ENCODE measurements at places on chromosomes 6 and 20.

DNA sequence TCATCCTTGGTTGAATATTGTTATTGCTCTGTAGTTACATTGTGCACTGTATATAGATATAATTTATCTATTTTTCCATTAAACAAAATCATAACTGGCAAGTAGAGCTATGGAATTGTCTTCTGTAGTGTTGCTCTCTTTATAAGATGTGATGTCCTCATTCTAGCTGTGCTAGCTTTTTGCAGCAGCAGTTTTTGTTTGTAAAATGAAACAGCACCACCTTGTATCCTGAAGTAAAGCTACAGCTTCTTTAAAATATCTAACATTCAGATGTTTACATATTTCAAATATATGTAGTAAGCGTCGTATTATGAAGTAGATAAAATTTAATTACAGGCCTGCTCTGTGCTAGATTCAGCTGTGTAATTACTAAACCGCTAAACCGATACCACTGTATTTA is 328.8 kb upstream of the MANEA start:
- peak; percentile 4 for DNase-seq

DNA sequence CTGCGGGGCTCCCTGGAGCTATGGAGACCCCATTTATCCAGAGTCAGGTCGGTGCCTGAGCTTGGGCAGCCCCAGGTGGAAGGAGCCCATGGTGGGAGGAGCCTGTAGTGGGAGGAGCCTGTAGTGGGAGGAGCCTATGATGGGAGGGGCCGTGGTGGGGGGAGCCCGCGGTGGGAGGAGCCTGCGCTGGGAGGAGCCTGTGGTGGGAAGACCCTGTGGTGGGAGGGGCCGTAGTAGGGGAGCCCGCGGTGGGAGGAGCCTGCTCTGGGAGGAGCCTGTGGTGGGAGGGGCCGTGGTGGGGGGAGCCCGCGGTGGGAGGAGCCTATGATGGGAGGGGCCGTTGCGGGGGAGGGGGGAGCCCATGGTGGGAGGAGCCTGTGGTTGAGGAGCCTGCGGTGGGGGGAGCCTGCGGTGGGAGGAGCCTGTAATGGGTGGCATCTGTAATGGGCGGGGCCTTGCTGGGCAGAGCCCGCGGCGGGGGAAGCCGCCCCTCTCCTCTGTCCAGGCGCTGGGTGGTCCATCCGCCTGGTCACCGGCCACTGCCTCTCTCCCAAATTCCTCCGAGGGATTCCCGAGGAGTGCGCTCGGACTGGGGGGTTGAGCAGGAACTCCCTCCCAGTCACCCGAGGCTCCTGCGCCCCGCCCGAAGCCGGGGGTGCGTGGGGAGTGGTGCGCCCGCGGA is 567 bp upstream of the FNDC11 start:
- peak; percentile 92 for DNase-seq

- no peak for DNase-seq
These were observed 75.7 kb downstream of the ARID1B start for GRCh38 chr6:156852858-156853216.

DNA sequence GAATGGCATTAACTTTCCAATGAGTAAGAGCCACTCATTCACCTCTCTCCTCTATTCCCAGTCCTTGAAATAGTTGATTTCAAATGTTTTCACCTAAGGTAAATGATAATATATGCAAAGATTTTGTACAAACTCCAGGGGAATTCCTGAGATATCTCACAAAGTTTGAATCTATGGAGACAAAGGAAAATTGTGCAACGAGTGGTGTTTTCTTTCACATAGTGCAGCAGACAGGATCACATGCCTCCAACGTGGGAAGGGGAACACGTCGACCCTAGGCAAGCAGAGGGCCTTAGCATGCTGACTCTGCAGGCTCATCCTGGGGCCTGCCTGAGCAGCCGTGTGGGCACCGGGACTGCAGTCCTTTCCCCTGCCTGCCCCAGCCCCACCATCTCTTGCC is 195.6 kb upstream of the THBS2 start:
- DNase-seq, result no peak

- DNase-seq, result peak; percentile 80
These were observed 181.0 kb upstream of the ZNF217 start for GRCh38 chr20:53774461-53775203.

GRCh38 chr6:147266821-147267220 is 62.6 kb downstream of the STXBP5 start:
- DNase-seq, result no peak

GRCh38 chr6:134148566-134148965 is 96.1 kb upstream of the SLC2A12 start:
- DNase-seq, result no peak

- peak; percentile 86 for DNase-seq
These were observed 26.2 kb downstream of the CCN2 start for GRCh38 chr6:131924881-131925474.

DNA sequence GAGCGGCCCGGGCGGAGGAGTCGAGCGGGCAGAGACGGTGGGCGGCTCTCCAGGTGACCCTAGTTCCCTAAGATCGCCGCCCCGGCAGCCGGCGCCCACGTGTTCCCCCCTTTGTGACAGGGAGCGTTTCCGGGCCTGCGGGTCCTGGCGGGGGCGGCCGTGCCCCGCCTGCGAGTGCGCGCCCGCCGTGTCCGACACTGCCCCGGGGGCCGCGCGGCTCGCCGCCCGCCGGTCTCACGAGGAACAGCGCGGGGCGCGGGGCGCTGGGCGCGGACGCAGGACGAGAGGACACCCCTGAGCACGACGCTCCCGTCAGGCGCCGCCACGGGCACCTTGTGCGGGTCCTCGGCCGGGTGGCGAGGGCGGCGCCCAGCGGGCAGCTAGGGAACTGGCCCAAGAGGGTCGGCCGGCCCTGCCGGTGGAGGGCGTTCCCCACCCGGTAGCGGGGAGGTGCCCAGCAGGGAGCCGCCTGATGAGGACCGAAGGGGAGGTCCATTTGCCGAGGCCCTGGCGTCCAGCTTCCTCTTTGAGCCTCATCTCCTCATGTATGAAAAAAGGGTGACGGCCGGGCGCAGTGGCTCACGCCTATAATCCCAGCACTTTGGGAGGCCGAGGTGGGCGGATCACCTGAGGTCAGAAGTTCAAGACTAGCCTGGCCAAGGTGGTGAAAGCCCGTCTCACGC is at the start of gene VARS1:
VARS1 (minus strand) TSS at position 137 of the 683 bp plus-strand sequence. CDS start 535 bp downstream, outside the sequence.
- DNase-seq, result peak; percentile 95

DNA sequence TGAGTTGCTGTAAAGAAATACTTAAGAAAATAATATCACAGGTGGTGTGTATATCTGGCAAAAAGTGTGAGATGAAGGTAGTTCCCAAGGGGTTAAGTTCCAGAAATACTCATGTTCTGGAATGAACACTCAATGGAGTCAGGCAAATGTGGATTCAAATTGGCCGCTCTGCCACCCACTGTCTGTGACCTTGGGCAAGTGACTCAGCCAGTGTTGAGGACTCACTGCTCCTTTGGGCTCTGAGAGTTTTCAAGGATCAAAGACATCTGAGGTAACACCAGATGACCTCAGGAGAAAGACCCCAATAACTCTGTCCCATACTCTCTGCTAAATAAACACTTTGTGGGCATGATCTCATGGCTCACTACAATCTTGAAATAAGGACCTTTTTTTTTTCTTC is 59.2 kb upstream of the EYA2 start:
- peak; percentile 25 for DNase-seq

DNA sequence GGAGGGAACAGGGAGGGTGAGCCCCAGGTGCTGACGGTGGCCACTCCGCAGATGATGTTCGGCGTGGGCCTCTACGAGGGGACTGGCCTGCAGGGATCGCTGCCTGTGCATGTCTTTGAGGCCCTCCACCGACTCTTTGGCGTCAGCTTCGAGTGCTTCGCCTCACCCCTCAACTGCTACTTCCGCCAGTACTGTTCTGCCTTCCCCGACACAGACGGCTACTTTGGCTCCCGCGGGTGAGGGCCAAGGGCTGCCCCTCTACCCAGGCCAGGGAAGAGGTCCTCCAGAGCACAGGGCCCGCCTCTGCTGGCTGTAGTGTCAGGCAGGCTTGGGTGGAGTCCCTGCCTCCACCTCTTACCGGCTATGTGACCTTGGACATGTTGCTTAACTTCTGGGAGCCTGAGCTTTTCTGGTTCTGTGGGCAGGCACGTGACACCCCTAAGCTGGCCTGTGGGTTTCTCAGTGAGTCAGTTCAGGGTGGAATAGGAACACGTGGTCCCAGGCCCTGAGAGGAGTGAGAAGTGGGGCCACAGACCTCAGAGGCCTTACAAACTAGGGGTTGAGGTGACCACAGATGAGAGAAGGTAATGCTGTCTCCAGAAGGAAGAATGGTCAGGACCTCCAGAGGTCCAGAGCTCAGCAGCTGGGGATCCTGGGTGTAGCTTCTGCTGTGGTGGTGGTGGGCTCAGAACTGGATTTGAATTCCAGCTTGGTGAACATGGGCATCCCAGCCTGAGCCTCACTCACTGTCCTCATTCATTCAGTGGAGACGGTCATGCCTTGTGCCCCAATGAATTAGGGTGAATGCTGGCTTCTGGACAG is 11.9 kb downstream of the PCIF1 start:
- DNase-seq, result no peak

- DNase-seq, result peak; percentile 34
These were observed 81.8 kb upstream of the DST start for GRCh38 chr6:56724455-56724854.

DNA sequence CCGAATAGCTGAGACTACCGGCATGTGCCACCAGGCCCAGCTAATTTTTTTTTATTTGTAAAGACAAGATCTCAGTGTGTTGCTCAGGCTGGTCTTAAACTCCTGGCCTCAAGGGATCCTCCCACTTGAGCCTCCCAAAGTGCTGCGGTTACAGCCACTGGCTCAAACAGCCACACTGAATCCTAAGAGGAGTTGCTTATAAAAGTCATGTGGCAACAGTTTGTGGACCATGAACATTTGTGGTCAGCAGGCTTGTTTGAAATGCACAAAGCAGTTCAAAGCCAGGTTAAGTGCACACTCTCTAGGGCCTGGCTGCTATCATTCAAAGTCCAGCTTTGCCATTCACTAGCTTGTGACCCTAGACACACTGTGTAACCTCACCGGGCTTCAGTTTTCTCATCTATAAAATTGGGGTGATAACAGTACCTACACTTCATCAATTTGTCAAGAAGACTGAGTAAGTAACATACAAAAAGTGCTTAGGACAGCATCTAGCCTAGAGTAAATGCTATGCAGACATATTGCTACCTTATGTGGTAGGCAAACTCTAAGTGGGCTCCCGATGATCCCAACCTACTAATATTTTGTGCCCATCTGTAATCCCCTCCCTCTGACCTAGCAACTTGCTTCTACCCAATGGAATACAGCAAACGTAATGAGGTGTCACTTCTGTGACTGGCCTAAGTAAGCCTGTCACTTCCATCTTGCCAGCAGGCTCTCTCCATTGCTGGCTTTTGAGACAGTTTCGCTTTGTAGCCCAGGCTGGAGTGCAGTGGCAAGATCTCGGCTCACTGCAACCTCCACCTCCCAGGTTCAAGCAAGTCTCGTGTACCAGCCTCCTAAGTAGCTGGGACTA is 122.9 kb downstream of the ZMYND8 start:
- peak; percentile 42 for DNase-seq

DNA sequence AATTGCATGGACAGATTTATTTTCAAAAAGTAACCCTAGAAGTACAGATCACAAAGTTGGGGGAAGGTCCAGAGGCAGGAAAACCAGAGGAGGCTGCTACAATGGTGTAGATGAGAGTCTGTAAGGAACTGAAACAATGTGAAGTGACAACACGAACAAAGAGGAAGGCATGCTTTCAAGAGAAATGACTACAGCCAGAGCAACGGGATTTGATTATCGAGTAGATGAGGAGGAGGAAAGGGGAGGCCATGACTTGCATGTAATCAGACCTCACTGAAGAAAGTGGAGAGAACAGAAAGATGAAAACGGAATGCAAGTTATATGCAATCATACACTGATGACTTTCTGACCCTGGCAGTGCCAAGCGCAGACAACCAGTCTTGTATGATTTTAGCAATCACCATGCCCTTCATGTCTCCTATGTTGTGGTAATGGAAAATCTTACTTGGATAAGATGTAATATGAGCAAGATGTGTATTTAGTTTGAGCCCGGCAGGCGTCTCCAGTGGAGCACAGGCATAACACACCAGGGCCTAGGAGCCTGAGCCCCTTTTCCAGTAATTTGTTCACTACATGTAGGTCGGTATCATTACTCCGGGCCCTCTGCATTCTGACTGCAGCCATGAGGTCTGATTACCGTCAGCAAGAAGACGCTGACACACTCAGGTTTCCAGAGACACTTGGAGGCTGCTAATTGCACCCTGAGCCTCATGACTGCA is 34.0 kb upstream of the FAM83C start:
- peak; percentile 57 for DNase-seq

DNA sequence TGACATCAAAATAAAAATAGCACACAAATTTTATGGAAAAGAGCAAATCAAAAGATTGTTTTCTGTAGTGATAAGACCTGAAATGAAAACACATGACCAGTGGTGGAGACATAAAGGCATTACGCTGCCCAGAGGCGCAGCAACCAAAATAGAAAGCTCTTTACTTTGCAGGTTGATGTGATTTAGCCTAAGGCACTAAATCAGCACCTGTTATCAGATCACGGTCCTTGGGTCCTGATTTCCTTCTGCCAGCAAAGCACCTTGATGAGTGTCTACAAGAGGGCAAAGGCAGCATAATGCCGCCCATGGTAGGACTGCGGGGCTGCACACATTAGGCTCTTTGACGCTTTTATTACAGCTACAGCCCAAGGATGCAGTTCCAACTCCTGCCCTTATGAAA is 19.3 kb upstream of the RAMACL start:
- DNase-seq, result no peak

DNA sequence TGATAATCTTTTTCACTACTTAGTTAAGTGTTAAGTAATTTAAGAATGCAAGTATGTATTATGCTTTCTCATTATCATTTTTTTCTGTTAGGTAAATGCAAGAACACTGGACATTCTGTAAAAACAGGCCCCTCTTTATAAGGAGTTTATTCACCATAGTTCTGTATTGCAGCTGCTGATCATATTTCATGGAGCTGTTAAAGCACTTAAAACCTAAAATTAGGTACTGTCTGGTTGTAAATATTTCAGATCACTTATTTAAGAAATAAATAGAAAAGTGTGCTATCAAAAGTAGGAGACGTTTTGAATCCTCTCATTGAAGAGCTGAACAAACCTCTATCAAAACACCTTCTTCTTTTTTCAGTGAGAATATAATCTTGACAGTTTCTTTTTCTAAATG is 3.9 kb downstream of the EYA4 start:
- DNase-seq, result no peak

DNA sequence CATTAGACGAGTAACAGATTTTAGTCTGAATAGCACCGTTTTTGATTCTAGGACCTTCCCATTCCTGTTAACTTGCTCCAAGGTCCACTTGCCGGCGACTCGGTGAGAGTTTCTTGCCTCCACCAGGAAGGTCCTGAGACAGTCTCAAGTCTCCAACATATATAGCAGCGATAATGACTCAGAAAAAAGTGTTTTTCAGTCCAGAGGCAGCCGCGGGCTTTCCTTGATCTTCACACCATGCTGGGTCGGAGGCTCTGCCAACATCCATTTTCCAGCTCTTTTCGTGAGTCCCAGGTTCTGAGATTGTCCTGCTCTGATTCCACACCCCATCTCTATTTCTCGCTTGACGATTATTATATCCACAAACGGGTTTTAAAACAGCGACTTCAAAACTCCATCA is 170.5 kb downstream of the GPX5 start:
- peak; percentile 23 for DNase-seq

- peak; percentile 78 for DNase-seq
These were observed 8.9 kb upstream of the AHI1 start for GRCh38 chr6:135506270-135506997.

- DNase-seq, result peak; percentile 54
These were observed 128.9 kb downstream of the HIVEP2 start for GRCh38 chr6:142816031-142816430.

- DNase-seq, result no peak
These were observed 14.4 kb downstream of the MYB start for GRCh38 chr6:135195522-135195921.

Measured in adipocyte (in vitro differentiated cells).